ENCODE measurements at places on chromosomes 11 and 22.
A peak's percentile ranks its signal among the peaks of the same experiment; 100 is the strongest.

GRCh38 chr11:48103621-48104567 lies 112.7 kb upstream of the OR4B1 start:
- DNase-seq = no peak

DNA sequence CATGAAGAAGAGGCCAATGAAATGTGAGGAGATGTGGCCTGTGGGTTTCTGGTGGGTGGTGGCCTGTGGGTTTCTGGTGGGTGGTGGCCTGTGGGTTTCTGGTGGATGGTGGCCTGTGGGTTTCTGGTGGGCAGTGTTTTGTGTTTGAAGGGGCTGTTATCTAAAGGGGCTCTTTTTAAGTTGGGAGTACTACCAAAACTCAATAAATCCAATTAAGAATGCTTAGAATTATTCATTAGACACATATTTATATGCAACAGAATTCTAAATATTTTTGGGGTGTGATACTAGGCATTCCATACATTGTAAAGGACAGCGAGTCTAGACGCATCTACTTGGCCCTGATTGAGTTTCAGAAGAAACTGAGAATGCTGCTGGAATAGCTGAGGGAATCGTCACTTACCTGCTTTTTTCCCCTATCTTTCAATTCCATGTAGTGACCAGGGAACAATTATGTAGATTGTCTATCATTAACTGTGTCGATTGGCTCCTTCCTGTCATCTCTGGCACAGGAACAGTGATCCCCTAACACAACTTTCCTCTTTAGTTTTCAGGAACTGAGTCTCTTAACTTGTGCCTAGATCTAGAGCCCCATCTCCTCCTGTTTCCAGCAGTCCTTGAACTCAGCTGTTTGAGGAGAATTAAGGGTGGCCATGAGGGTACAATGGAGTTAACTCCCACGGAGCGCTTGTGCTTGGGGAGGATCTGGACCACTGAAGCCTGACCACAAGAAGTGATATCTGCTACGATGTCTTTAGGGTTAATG lies 37.3 kb upstream of the TOP3B start:
- DNase-seq = no peak

GRCh38 chr11:118918128-118918685 lies 7.5 kb downstream of the BCL9L start:
- peak; percentile 96 for DNase-seq

GRCh38 chr11:12382451-12382850 lies 5.1 kb downstream of the PARVA start:
- DNase-seq = no peak

DNA sequence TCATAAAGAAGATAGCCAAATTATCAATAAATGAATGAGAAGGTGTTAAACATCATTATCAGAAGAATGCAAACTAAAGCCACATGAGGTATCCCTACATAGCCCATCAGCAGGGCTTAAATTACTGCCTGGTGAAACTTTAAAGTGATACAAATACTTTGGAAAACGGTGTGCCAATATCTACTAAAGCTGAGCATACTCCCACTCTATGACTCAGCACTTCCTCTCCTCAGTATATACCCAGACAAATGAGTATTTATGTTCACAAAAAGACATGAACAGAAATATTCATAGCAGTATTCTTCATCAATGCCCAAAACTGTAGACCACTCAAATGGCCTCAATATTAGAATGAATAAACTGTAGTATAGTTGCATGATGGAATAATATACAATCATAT lies 284.6 kb upstream of the ZC3H12C start:
- peak; percentile 12 for DNase-seq

- DNase-seq = peak; percentile 49
These were observed 175.2 kb downstream of the MAML2 start for GRCh38 chr11:96167787-96168186.

DNA sequence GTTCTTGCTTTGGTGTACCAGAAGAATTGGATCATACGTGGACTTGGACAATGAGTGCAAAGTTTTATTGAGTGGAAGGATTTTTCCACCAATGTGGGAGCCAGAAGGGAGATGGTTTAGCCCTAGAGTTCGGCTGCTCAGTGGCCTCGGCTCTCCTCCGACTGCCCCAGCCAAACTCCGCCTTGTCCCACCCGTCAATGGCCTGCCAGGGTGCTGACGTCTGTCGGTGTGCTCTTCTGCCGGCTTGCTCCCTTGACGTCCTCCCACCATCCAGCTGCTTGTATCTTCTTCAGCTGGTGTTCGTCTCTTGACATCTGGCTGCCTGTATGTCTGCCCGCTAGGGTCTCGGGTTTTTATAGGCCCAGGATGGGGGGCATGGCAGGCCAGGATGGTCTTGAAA lies 154.8 kb downstream of the APOL5 start:
- DNase-seq = no peak

DNA sequence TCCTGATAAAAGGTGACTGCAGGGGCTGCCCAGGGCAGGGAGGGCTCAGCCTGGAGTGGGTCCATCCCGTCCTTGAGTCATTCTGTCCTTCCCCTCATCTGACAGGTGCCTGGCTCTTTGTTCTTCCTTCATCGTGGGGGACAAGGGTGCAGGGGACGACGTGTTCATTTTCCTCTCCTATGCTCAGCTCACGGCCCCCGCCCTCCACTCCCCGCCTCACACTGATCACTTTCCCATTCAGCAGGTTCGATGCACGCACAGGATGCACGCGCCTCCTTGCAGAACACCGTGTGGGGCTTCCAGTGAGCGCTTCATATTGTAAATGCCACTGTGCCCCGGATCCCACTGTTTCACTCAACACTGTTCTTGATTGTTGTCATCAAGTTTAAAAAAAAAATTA lies 32.7 kb upstream of the SHANK2 start:
- DNase-seq = no peak

DNA sequence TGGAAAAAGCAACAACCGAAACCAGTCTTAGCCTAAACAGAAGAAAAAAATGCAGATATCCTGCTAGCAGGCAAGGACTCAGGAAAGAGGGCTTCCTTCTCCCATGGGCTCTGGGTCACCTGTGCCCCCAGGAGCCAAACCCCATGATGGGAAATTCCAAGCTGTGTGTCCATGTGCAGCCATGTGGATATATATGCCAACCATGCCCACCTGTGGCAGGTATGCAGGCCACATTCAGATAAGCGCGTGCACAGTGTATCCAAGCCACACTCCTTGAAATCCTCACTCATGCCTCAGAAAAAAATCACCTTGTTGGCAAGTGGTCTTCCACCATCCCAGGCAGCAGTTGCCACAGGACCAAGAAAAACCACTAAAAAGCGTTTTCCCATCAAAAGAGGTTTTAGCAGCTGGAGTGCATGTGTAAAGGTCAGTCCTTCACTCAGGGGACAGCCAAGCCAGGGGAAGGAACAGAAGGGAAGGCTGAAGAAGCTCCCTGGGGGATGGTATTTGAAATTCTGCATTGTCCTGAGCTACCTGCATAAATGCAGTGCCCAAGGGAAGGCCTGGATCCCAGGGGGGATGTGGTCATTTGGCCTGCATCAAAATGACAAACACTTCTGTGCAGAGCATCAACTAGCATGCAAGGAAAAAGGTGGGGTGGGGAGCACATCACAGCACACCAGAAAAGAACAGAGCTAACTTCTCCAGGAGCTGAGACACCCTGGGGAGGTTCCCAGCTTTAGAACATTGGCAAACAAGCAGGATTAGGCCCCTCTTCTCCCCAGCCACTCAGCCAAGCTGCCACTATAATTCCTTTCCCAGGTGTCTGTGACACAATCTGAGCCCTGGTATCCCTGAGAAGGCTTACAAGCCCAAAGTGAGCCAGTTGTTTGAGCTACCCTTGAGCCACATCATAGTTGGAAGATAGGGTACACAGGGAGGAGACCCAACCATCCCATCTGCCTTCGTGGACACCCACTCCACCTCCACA lies 76.2 kb downstream of the GALNT18 start:
- no peak for DNase-seq

GRCh38 chr11:36738292-36738861 lies 140.3 kb upstream of the RAG2 start:
- DNase-seq = no peak

GRCh38 chr11:110951037-110951949 lies 239.1 kb upstream of the ARHGAP20 start:
- DNase-seq = no peak

- no peak for DNase-seq
These were observed 85.0 kb downstream of the ATG16L2 start for GRCh38 chr11:72899238-72899637.

GRCh38 chr22:49937758-49938564 lies 19.5 kb downstream of the CRELD2 start:
- peak; percentile 30 for DNase-seq

DNA sequence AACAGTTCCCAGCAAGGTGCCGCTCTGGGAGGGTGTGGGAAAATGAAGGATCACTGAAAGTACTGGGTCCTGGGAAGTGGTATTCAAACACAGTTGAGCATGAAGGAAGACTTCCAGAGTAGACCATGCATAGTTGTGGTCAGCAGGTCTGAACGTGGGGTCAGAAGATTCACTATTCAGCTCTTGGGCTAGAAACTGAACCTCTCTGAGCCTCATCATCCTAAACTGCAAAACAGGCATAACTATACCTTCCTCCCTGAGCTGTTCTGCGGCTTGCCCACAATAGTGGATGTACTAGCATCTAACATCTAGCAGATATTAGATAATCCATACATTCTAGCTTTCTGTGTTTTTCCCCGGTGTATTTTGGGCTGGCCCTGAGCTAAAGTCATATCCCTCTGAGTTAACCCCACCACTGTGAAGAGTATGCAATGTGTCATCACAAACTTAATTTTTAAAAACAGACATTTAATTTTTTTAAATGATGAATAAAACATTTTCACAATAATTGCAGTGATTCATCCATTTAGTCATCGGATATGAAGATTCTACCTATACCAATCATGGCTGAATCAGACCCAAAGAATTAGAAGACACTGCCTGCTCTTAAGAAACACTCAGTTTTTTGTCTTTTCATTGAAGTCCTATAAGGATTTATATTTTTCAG lies 179.1 kb downstream of the BLID start:
- DNase-seq = no peak

DNA sequence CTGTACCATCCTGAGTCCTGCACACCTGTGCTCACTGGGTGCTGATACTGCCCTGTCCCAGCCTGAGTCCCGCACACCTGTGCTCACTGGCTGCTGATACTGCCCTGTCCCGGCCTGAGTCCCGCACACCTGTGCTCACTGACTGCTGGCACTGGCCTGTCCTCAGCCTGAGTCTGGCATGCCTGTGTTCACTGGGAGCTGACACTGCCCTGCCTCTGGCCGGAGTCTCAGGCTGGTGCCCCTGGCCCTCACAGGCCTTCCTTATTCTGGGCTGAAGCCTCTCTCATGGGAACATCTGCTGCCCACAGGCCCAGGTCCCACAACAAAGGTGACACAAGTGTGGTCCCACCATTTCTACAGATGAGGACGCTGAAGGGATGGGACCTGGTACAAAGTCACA lies 115.1 kb downstream of the MPPED1 start:
- no peak for DNase-seq

DNA sequence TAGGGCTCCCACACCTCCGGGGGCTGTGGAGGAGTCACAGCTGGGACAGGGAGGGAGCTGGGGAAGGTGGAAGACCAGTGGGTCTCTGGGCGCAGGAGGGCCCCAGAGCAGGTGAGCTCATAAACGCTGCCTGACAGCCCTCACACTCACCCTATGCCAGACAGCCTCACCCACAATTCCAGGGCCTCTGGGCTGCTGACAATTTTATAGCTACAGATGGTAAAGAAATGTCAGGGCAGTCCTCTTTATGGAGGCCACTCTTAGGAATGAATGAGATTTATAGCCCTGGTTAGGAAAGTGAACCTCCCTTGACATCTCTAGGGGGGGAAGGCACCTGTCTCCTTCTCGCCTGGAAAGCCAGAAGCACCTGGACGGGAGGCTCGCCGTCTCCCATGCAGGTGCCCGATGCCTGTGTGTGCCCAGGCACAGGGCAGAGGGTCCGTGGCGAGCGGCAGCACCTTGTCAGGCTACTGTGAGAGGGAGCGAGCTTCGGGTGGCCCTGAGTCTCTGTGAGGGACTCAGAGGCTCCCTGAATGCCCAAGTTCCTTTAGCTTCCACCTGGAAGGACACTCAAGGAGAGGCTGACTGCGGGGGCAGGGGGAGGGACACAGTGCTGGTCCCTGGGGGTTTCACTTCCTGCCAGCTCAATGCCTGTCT lies 39.9 kb downstream of the IGSF9B start:
- no peak for DNase-seq

DNA sequence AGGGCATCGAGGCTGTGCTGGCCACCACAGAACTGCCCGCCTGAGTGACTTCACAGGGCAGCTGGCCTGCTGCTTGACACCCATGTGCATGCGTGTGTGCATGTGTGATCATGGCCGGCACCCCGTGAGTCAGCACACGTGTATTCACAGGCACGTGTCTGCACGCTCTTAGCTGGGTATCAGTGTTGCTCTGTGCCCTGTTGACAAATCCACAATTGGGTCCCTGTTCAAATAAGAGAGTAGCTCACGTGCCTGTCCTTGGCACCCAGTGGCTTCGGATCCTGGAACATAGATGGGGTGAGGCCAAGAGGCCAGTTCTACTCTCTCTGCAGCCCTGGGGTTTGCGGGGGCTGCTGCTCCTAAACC lies 14.0 kb downstream of the B3GAT1 start:
- DNase-seq = no peak

GRCh38 chr11:109123816-109124787 lies 297.9 kb upstream of the C11orf87 start:
- no peak for DNase-seq

DNA sequence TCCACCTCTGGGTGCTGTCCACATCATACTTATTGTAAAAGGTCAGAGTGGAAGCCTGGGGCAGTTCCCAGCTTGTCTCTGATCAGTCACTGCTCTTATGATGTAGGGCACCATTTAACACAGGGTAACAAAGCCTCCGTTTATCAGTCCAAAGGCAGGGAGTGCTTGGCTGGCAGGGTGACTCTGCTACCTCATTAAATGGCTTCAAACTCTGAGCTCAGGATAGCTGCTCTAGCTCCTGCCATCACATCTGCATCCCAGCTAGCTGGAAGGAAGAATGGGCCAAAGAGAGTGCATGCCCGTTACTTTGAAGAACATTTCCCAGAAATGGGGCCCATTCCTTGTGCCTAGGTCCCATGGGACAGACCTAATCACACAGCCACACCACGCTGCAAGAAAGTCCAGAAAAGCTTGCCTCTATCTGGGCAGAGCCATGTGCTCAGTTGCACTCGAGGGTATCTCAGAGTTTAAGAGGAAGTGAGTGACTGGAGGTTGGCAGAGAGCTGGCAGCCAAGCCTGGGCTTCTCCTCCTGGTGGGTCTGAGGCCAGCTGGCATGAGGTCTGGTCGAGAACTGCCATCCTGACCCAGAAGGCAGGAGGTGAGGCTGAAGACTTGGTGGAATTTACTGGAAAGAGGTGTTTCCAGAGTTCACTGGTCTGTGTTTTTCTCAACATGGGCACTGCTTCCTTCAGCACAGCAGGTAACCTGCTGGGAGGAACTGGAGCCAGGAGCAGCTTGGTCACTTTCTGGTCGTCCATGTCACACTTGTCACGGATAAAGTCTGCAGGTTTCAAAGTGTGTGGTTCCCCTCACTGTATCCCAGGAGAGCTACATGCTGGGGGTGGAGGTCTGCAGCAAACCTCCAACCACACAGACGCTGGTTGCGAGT lies 935.7 kb downstream of the BRD1 start:
- DNase-seq = no peak

Data from fibroblast of villous mesenchyme (primary cell).